Left lung (tissue), 14 donors: ENCODE measurements at places on chromosomes 1 and 21.

GRCh38 chr1:80047791-80048190, 1041.3 kb upstream of the ADGRL4 start:
- no peak for DNase-seq

DNA sequence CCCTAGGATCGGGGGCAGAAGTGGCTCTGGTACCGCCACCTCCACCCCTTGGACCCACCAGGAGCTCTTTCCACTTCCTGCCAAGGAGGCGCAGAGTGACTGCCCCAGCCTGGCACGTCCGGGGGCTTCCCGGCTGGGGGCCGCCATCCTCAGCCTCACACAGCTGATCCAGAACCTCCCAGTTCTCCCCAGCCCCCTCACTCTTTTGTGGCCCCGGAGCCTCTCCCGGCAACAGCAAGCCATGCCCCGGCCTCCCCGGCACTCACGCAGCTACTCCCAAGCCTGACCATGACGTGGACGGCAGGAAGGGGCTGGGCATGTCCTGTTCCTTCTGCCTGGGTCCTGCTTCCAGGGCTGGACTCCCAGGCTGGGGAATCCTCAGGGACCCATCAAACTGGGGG, 17.1 kb downstream of the TP73 start:
- no peak for DNase-seq

DNA sequence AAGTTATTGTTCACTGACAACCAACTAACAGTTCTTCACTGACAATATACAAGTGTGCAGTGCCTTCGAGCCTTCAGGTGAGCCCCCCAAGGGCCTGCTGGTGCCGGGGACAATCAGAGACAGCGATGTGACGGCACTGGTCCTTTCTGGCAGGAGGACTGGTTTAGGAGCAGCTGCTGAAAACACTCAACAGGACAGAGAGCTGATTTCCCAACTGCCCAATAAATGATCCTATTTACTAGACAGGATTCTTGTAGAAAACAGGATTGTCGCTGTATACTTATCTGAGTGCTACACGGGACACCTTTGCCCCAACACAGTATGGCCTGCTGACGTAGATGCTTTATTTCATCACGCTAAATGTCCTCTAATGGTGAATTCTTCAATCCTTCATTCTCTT, 65.4 kb downstream of the TP53BP2 start:
- DNase-seq: no peak

- DNase-seq: no peak
These were observed 124.6 kb upstream of the ZNF648 start for GRCh38 chr1:182185842-182186756.

DNA sequence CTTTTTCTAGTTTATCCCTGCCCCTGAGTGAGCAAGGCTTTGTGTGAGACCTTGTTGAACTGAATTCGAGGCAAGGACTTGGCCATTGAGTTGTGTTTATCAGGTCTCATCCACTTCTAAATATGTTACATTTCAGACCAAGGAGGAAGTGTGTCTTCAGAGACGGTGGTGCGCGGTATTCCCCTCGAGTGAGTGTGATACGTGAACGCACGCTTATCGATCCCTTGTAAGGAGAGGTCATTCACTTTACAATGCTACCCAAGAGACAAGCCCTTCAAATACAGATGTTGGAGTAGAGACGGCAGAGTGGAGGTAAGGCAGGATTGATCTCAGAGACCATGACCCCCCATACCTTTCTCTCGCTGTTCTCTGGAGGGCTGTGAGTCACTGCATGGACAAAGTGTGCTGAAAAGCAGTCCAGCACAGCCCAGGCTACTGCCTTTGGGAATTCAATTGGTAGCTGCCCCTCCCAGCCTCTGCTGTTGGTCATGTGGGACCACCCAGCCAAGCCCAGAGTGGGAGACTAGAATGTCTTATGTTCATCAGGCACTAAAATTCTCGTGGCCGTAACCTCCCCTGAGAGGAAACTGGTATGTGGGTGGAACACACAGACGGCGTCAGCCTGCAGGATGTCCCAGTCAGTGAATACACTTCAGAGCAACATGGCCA, 16.3 kb upstream of the MTARC1 start:
- DNase-seq: no peak

DNA sequence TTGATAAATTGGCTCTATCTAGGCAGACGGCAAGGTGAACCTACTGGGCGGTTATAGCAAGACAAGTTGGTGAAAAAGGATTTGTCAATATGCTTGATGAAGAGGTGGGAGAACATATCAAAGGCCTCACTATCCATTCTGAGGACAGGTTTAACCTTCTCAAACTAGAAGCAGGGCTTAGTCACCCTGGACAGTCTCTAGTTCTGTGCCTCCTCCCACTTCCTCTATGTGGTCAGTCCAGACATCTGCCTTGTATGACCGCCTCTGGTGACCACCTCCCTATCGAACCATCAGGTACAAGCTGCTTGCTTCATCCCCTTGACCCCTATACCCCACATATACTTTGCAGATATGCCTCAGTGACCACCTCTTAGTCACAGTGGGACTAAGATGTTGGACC, 2.3 kb upstream of the SCYL3 start:
- DNase-seq: no peak

- no peak for DNase-seq
These were observed 176.1 kb downstream of the CLIC6 start for GRCh38 chr21:34844924-34845238.

DNA sequence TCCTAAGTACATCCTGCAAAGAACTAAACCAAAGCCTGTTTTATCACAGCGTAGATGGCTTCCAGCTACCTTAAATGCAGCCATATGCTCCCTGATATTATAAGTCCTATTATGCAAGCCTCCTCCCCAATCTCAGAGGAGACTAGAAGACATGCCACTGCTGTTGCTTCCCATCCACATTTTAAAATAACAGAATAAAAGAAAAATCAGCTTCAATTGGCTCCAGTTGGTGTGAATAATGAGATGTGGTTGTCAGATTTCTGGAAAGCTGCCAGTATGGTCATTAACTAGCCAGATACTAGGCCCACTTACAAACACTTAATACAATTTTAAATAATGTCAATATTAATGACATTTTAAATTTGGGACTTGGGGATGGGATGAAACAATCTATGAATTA, 25.7 kb downstream of the WARS2 start:
- no peak for DNase-seq

DNA sequence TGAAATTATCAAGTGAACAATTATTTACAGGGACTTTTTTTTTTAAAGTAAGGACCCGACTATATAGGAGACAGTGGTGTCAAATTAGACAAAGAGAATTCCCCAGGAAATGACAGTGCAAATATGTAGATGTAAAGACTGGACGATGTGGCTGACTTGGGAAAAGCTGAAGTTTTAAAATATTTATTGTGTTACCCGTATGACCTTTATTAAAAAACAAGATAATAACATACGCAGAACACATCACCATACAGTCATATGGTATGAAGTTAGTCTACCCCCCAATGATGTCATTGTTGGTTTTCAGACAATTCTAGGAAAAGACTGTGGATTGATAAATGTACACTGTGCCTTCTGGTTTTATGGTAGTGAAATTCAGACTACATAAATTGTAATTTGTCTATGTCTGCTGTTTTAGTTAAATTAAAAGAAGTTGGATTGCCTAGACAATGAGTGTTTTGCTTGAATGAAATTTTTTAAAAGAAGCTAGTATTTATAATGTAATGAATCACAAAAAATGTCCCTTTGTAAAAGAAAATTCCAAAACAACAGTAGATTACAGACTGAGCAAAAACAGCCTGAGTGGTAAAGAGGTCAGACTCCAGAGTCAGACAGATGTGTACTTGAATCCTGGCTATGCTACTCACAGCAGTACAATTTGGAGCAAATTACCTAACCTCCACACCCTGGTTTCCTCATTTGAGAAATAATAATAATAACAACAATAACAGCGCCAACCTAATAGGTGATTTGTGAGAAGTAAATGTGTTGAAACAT, 15.5 kb upstream of the PDC start:
- DNase-seq: no peak

DNA sequence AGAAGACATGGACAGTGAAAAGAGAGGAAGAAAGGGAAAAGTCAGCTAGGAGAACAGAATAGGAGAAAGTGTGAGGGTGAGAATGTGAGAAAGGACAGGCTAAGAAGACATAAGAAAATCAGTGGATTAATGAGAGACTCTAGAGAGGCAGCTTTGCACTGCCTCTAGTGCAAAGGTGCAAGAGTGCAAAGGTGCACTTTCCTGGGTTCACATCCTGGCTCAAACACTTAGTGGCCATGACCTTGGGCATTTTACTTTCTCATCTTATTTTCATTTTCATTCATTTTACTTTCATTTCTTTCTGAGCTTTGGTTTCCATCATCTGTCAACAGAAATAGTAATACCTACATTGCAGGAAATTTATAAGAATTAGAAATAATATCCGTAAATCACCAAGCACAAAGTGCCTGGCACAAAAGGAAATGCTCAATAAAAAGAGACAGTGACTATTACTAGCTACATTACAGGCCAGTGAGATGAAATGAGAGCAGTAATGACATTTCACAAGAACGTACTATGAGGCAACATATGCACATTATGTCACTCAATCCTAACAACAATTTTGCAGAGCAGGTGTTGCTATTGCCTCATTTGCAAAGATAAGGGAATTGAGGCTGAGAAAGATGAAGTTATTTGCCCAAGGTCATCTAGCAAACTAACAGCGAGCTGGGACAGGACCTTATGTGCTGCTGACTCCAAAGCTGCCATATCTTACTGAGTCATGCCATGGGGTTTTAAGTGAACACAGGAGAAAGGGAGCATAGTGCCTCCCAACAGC, 107.0 kb upstream of the TLR5 start:
- no peak for DNase-seq

GRCh38 chr1:201946224-201946908, at the start of gene LMOD1:
Gene LMOD1, minus strand, starts transcription at chr1:201946548. Its CDS starts 208 bp downstream, at chr1:201946340.
- peak; percentile 89 for DNase-seq

DNA sequence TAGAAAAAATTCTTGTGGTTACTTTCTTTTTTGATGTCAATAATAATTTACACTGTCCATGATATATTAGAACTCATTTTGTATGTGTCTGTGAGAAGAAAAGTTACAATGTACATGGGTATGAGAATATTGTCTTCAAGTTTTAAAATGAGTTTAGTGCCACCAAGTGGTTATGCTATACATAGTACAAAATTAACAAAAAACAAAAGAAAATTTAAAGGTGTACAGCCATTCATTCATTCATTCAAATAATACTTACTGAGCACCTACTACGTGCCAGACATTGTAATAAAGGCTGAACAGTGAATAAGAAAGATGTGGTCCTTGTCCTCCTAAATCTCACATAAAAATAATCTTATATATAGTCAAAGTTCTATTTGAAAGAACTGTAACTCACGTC, 27.7 kb downstream of the UCHL5 start:
- no peak for DNase-seq

GRCh38 chr1:20950679-20951078, 163.6 kb upstream of the HP1BP3 start:
- no peak for DNase-seq

- DNase-seq: peak; percentile 79
These were observed at the start of gene SFN for GRCh38 chr1:26862781-26863684. Gene SFN, plus strand, starts transcription at chr1:26863149. Its CDS starts 64 bp downstream, at chr1:26863213.
